ENCODE measurements at places on chromosomes 7 and 10.

- no peak for DNase-seq
These were observed 47.2 kb upstream of the KLF6 start for GRCh38 chr10:3832022-3832786.

GRCh38 chr7:46230990-46231305, 309.9 kb upstream of the IGFBP3 start:
- DNase-seq = no peak

GRCh38 chr10:52004342-52004949, 305.1 kb upstream of the CSTF2T start:
- no peak for DNase-seq

DNA sequence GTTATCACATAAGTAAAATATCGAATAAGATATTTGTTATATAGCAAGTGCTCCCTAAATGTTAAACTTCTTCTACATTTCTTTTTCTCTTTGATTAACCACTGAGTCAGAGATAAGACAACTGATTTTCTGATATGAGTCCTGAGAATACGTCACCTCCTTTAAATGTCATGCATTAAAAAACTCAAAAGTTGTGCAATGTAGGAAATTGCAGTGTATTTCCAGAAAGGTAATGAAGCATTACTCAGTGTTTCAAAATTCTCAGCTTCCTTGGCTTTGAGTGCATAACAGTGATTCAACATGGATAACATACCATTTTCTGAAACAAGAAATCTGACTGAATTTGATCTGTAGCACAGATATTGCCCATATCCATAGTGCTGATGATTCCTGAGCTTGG, 155.8 kb downstream of the BMPER start:
- no peak for DNase-seq

DNA sequence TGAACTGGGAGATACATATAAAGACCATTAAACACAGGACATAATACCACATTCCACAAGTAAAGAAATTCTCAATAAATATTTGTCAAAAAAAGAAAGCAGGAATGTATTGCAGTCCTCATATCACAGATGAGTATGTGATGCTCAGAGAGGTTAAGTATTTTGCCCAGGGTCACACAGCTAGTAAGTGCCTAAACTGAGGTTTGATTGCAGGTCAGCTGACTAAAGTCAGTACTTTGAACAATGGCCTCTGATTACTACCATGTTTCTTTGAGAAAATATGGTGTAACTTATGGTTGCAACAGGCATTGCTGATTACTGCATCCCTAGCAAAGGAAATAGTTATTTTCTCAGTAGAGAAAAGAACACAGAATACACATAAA, 267.1 kb downstream of the ELMO1 start:
- DNase-seq = no peak

DNA sequence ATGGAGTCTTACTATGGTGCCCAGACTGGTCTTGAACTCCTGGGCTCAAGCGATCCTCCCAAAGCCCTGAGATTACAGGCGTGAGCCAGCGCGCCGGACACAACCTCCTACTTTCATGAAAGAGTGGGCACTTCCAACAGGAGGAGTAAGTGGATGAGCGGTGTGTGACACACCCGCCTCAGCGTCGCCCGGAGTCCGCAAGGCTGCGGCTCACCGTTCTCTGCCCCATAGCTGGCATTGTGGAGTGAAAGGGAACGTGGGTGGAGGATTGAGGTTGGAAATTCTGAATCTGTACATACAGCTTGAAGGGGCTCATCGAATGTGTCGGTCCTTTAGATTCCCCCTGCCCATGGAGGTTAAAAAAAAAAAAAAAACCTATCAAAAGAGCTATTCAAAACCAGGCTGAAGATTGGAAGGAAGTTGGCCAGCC, 524 bp upstream of the PRXL2A start:
- peak; percentile 60 for DNase-seq

DNA sequence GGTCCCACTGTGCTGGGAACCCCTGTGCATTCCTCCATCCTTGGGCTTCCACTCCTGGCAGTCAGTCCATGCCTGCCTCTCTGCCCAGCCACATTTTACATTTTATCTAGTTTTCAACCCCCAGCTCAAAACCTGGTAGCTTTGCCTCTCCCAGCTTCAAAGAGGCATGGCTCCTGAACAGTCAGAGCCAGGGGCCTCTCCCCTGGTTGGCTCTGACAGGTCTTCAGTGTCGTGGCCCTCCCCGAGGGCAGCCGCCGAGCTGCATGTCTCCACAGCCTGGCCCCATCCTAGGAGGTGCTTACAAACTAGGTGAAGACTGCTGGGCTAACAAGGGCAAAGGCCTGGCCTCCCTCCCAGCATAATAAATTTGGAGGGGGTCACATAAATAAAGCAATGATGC, 14.8 kb downstream of the COBL start:
- DNase-seq = no peak

- DNase-seq = no peak
These were observed 114.7 kb downstream of the CHN2 start for GRCh38 chr7:29309041-29309854.

- no peak for DNase-seq
These were observed 53.4 kb upstream of the CAMK2B start for GRCh38 chr7:44378744-44379143.

DNA sequence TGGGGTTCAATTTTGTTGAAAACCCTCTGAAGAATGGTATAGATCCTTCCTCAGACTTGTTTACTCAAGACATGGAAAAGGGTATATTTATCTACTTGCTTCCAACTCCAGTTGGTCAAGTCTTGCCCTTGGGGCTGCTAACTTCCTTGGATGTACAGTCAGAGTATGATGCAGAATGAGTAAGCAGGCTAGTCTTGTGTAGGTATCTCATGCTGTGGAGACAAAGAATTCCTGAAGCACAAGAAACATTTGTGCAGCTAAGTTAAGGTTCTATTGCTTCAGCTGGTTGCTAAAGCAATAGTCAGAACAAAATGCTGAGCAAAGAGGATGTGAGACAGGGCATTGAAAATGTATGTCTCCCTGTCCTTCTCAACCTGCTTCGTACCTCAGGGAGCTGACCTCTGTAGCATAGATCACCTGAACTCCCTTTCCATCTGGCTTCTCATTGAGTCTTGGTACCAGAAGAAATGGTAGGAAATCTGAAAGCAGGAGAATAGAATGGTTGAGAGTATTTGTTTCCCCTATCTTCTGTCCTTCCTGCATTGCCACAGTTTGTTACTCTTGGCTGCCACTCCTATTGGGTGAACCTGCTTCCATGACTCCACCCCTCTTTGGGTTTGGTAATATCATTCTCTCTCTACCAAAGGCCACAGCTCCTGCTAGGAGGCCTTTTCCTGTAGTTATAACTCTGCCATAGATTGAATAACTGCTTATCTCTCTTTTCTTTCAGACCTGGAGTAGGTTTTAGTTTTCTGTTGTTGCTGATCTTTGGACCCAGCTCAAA, 346.0 kb downstream of the PHF14 start:
- DNase-seq = no peak

DNA sequence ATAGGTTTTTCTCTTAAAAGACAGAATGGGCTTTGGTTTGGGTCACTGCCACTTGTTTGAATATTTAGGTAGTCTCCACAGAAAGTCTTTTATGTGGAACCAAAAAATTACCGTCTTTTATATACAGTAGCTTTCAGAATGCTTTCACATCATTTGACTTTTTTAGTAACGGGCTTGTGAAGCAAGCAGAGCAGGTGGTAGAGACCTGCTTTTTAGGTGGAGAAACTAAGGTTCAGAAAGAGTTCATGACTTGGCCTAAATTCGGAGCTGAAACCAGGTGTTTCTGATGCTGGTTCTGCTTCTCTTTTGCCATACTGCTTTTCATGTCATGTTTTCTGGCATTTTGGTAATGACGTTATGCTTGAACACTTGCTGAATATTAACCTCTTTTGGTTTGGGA, 36.3 kb downstream of the GARS1 start:
- no peak for DNase-seq

DNA sequence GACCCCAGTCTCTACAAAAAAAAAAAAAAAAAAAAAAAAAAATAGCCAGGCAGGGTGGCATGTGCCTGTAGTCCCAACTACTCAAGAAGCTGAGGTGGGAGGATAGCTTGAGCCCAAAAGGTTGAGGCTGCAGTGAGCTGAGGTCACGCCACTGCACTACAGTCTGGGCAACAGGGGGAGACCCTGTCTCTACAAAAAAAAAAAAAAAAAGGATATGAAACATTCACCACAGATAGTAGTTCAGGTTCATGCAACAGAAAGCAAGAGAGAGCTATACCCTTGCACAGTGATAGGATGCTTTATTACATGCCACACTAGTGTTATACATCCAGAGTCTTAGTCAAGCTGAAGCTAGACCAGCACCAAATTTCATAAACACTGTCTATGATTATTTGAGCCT, 148.4 kb upstream of the KAT6B start:
- DNase-seq = no peak

Measured in NCI-H510A (cell line).